Activated CD4-positive, alpha-beta T cell treated with anti-CD3 and anti-CD28 coated beads for 36 hours (primary cell): ENCODE measurements at places on chromosomes 5 and 9.
A peak's percentile ranks its signal among the peaks of the same experiment; 100 is the strongest.

DNA sequence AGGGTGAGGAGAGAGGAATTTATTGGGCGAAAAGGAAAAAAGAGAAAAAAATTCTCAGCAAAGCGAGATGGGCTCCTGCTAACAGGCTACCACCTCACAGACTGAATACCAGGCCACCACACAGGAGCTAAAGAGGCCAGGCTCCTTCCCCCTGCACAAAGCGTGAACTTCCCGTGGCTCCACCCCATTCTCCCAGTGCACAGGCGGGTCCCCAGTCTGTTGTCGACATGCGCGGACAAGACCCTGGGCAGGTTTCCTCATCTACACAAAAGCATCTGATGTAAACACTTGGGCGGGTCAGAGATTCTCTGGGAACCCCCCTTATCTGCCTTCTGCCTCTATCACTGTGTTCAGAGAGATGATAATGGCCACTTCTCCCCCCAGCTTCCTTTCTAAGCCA lies 34.2 kb downstream of the IL31RA start:
- no peak overlapping the region for H3K4me3 ChIP-seq
- no peak overlapping the region for H3K27ac ChIP-seq
- DNase-seq: no peak
- H3K36me3 ChIP-seq: no peaks in the 10 kb centered on the region
- peaks cover 4% of the 10 kb centered on the region for H3K27me3 ChIP-seq

DNA sequence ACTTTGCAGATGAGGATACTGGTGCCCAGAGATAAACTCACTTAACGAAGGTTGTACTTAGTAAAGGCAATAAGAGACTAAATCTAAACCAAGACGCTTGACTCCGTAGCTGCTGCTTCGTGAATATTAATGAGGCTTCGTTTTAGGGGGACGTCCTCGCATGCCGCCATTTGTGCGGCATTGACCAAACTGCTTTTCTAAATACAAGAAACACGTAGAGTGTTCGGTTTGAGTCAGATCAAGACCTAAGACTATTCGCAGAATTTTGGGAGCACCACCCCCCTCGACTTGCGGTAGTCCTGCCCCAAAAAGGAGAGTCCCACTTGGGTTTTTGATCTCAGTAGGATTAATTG lies 1.1 kb downstream of the NPM1 start:
- H3K36me3 ChIP-seq: peaks cover 58% of the 10 kb centered on the region
- H3K27ac ChIP-seq: peak overlapping the region; percentile 99
- H3K27me3 ChIP-seq: no peaks in the 10 kb centered on the region
- peaks cover 49% of the 10 kb centered on the region for H3K4me1 ChIP-seq
- peak overlapping the region; percentile 88 for H3K4me3 ChIP-seq

- H3K36me3 ChIP-seq: no peaks in the 10 kb centered on the region
- H3K27me3 ChIP-seq: no peaks in the 10 kb centered on the region
- no peak overlapping the region for H3K4me3 ChIP-seq
- no peak for DNase-seq
- no peaks in the 10 kb centered on the region for H3K4me1 ChIP-seq
These were observed 568.0 kb downstream of the ANXA1 start for GRCh38 chr9:73719660-73720059.

GRCh38 chr5:32225445-32225844 lies 51.3 kb upstream of the GOLPH3 start:
- no peak overlapping the region for H3K4me3 ChIP-seq
- no peak overlapping the region for H3K27ac ChIP-seq
- no peak for DNase-seq
- no peaks in the 10 kb centered on the region for H3K27me3 ChIP-seq
- no peaks in the 10 kb centered on the region for H3K4me1 ChIP-seq

DNA sequence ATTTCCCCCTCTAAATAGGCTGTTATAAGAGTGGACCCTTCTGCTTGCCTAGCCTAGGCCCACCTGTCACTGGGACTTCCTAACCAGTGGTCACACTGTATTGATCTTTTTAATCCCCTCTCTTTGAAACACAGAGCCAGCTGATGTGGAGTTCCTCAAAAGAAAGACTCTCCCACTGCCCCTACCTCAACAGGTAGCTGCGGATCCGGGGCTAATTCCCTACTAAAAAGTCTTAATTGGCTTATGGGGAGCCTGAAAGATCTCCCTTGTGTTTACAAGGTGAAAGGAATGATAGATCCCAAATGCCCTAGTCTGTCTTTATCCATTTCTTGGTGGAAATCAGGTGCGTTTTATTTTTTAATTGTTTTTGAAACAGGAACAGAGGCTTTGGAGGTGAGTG lies 2.0 kb downstream of the NEUROG1 start:
- peaks cover 66% of the 10 kb centered on the region for H3K27me3 ChIP-seq
- no peak for DNase-seq
- no peaks in the 10 kb centered on the region for H3K36me3 ChIP-seq
- no peak overlapping the region for H3K27ac ChIP-seq
- H3K4me1 ChIP-seq: peaks cover 8% of the 10 kb centered on the region

- H3K27ac ChIP-seq: no peak overlapping the region
- peaks cover 15% of the 10 kb centered on the region for H3K27me3 ChIP-seq
- H3K4me3 ChIP-seq: no peak overlapping the region
- H3K36me3 ChIP-seq: no peaks in the 10 kb centered on the region
These were observed 212.1 kb upstream of the ADRA1B start for GRCh38 chr5:159704160-159704559.

GRCh38 chr9:110531776-110532175 lies 47.8 kb downstream of the SVEP1 start:
- no peaks in the 10 kb centered on the region for H3K36me3 ChIP-seq
- H3K27me3 ChIP-seq: no peaks in the 10 kb centered on the region
- H3K27ac ChIP-seq: no peak overlapping the region
- H3K4me3 ChIP-seq: no peak overlapping the region
- DNase-seq: no peak

GRCh38 chr5:66848749-66849641 lies 252.8 kb downstream of the MAST4 start:
- H3K27me3 ChIP-seq: peaks cover 30% of the 10 kb centered on the region
- peaks cover 22% of the 10 kb centered on the region for H3K4me1 ChIP-seq
- no peak overlapping the region for H3K4me3 ChIP-seq
- DNase-seq: no peak
- H3K36me3 ChIP-seq: no peaks in the 10 kb centered on the region

GRCh38 chr5:176185133-176185733 lies 53.0 kb upstream of the SIMC1 start:
- peaks cover 9% of the 10 kb centered on the region for H3K27me3 ChIP-seq
- no peak overlapping the region for H3K4me3 ChIP-seq
- H3K36me3 ChIP-seq: no peaks in the 10 kb centered on the region
- no peak for DNase-seq
- no peaks in the 10 kb centered on the region for H3K4me1 ChIP-seq
- no peak overlapping the region for H3K27ac ChIP-seq

DNA sequence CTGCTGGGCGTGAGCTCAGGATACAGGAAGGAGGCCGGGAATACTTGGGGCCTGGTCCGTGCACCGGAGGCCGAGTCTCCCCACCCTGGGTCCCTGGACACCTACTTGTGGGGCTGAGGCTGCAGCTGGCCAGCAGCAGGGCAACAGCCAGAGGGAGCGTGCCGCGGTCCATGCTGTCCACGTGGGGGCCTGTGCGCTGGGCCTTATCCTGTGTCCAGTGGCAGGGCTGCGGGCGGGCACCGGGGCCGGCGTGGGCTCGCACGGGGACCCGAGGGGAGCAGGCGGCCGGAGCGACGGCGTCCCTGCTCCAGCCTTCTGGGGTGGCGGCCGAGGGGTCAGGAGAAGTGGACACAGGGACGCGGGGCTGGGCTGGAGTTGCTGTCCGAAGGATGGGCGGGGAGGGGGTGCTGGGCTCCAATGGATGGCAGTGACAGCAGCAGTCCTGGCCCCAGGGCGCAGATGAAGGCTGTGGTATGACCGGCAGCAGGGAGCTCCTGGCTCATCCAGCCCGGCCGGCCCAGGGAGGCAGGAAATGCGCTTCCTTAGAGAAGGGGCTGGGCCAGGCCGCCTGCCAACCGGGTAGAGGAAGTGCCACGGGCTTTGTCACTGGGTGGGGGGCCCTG lies at the start of gene ENG:
Gene ENG, minus strand, starts transcription at position 475 of the 623 bp plus-strand sequence. Its CDS starts 303 bp downstream, at position 172.
- peaks cover 17% of the 10 kb centered on the region for H3K36me3 ChIP-seq
- H3K27ac ChIP-seq: peak within 1 kb of the TSS; percentile 82
- H3K27me3 ChIP-seq: no peaks in the 10 kb centered on the region
- H3K4me1 ChIP-seq: peaks cover 23% of the 10 kb centered on the region

DNA sequence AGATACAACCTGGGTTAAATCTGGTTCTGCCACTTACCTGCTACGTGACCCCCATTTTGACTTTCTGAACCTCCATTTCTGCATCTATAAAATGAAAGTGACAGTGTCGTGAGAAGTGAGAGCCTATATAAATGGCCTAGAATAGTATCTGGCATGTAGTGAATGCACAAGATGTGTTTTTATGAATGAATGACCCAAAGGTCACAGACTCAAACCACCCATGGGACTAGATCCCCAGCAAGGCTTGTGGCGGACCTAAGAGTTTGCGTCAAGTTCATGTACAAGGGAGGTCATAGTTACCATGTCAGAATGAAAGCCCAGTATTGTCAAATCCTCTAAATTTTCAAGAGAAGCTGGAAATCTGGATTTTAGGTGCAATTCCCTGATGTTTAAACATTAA lies 11.2 kb upstream of the SETD9 start:
- H3K36me3 ChIP-seq: peaks cover 19% of the 10 kb centered on the region
- H3K27ac ChIP-seq: peak overlapping the region; percentile 59
- no peak for DNase-seq
- H3K4me3 ChIP-seq: no peak overlapping the region
- H3K4me1 ChIP-seq: peaks cover 5% of the 10 kb centered on the region
- no peaks in the 10 kb centered on the region for H3K27me3 ChIP-seq

DNA sequence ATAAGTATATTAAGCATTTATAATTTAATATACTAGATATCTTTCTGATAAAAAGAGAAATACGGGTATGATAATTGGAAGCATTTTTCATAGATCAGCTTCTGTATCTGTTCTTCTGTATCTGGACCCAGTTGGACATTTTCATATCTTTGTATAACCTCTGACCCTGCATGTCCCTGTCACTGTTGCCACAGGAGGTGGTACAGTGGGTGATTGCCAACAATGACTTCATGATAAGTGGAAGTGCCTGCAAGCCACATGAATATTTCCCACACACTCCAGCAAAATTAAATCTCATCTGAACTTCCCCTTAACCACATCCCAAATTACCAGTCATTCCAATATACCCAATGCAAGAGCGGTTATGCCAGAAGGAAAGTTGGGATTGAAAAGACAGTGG lies 376.4 kb downstream of the ARRDC3 start:
- H3K4me1 ChIP-seq: no peaks in the 10 kb centered on the region
- no peak overlapping the region for H3K27ac ChIP-seq
- no peak for DNase-seq

DNA sequence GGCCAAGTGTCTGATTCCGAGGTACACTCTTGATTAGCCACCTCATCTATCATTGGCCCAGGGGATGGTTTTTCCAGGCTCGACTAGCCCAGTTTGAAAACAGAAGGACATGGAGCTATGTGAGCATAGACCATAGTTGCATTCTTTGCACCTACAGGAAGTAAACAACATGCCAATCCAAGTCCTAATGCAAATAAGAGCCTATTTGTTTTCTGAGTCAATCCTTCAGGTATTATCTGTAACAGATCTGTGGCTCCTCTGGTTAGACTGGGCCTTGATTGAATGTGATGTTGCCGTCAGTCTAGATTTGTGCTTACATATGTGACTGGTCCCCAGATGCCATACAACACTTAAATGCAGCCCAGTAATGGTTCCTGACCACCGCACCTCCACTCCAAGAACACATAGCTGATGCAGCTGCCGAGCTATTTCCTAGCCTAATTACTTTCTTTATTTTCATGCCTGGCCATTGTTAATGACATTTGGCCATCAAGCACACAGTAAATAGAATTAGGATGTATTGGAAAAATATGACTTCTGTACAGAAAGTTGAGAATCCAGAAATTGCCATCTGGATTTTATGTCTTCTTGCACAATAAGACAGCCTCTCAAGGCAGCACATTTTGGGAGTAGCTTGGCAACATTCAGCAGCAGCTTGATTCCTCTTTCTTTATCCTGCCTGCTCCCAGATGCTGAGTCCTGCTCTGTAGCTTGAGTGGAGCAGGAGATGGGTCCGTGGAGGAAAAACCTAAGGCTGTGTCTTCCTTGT lies 29.5 kb upstream of the ARHGAP26 start:
- no peaks in the 10 kb centered on the region for H3K36me3 ChIP-seq
- H3K27ac ChIP-seq: no peak overlapping the region
- H3K27me3 ChIP-seq: peaks cover 2% of the 10 kb centered on the region
- H3K4me1 ChIP-seq: peaks cover 3% of the 10 kb centered on the region
- H3K4me3 ChIP-seq: no peak overlapping the region

DNA sequence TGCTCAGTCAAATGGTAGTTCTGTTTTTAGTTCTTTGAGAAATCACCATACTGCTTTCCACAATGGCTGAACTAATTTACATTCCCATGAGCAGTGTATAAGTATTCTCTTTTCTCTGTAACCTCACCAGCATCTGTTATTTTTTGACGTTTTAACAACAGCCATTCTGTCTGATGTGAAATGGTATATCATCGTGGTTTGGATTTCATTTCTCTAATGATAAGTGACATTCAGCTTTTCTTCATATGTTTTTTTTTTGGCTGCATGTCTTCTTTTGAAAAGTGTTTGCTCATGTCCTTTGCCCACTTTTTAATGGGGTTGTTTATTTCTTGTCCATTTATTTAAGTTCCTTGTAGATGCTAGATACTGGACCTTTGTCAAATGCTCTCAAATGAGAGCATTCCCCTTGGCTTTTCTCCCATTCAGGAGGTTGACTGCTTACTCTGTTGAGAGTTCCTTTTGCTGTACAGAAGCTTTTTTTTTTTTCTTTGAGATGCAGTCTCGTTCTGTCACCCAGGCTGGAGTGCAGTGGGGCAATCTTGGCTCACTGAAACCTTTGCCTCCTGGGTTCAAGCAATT lies 58.7 kb upstream of the RGMB start:
- peaks cover 3% of the 10 kb centered on the region for H3K27me3 ChIP-seq
- no peaks in the 10 kb centered on the region for H3K4me1 ChIP-seq
- DNase-seq: no peak
- H3K36me3 ChIP-seq: no peaks in the 10 kb centered on the region
- no peak overlapping the region for H3K27ac ChIP-seq

- H3K4me1 ChIP-seq: no peaks in the 10 kb centered on the region
- no peak overlapping the region for H3K27ac ChIP-seq
- H3K27me3 ChIP-seq: no peaks in the 10 kb centered on the region
- H3K4me3 ChIP-seq: no peak overlapping the region
- no peaks in the 10 kb centered on the region for H3K36me3 ChIP-seq
These were observed 93.3 kb upstream of the CD180 start for GRCh38 chr5:67289763-67290521.

- no peak overlapping the region for H3K4me3 ChIP-seq
- H3K4me1 ChIP-seq: peaks cover 6% of the 10 kb centered on the region
- H3K27me3 ChIP-seq: peaks cover 23% of the 10 kb centered on the region
- no peaks in the 10 kb centered on the region for H3K36me3 ChIP-seq
- DNase-seq: no peak
- no peak overlapping the region for H3K27ac ChIP-seq
These were observed 84.9 kb upstream of the BASP1 start for GRCh38 chr5:17132444-17133083.

DNA sequence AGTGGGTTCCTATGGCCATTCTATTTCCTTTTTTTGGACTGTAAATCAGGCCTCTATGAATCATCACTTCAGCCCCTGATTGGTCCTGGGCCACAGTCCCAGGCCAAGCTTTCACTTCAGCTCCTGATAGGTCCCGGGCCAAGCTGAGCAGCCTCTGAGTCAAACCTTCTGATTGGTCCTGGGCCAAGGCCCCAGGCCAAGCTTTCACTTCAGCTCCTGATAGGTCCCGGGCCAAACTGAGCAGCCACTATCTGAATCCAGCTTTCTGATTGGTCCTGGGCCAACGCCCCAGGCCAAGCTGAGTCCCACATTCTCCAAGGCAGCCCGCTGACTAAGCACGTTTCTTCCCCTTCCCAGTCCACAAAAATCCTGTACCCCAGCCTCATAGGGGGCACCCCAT lies 1972.9 kb upstream of the ACO1 start:
- H3K27ac ChIP-seq: no peak overlapping the region
- no peaks in the 10 kb centered on the region for H3K36me3 ChIP-seq
- DNase-seq: no peak
- no peaks in the 10 kb centered on the region for H3K27me3 ChIP-seq
